Endothelial cell (in vitro differentiated cells): ENCODE measurements at places on chromosomes 11 and 22.

GRCh38 chr11:92297567-92298553, 73.2 kb downstream of the FAT3 start:
- no peak overlapping the region for H3K27ac ChIP-seq
- H3K27me3 ChIP-seq = peaks cover 2% of the 10 kb centered on the region
- no peak for DNase-seq
- H3K4me3 ChIP-seq = no peak overlapping the region
- H3K4me1 ChIP-seq = peaks cover 3% of the 10 kb centered on the region
- H3K36me3 ChIP-seq = no peaks in the 10 kb centered on the region

GRCh38 chr11:75565221-75565814, 3.3 kb downstream of the SERPINH1 start:
- peak overlapping the region; percentile 99 for H3K27ac ChIP-seq
- H3K27me3 ChIP-seq = peaks cover 17% of the 10 kb centered on the region
- peaks cover 55% of the 10 kb centered on the region for H3K4me1 ChIP-seq
- no peak for DNase-seq
- H3K4me3 ChIP-seq = peak overlapping the region; percentile 79

DNA sequence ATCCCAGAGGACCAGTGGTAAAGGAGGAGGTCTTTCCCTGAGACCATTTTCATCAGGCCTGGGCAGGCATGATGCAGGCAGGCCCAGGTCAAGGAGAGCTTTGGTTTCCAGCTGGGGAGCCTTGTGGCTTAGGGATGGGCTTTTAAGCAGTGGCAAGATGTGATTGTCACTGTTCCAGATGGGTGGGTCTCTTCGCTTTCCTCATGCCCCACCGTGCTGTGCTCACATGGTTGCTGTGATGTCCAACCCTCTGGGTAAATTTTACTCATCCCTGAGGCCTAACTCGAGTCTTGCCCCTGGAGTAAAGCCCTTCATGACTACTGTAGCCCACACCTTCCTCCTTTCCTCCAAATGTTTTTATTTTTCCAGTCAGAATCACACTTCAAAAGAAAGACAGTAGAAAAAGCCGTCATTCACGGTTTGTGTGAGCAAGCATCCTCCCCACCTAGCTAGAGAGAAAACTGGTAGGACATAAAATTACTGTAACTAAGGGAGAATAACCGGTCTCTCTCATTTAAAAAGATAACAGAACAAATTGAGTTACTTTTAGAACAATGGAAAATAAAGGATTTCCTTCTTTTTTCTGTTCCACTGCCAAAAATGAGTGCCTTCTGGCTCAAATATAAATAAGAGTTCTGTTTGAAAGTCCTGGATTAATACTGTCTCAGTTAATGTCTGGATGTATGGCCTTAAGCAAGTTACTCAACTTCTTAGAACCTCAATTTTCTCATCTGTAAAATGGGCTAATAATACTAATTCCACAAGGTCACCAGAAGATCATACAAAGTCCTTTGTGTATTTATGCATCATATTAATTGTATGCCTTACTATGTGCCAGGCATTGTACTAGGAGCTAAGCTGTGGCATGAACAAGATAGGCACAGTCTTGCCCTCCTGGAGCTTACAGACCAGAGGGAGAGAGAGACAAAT, 84.9 kb downstream of the ME3 start:
- no peaks in the 10 kb centered on the region for H3K36me3 ChIP-seq
- DNase-seq = no peak
- H3K4me1 ChIP-seq = peaks cover 6% of the 10 kb centered on the region
- no peak overlapping the region for H3K4me3 ChIP-seq
- no peak overlapping the region for H3K27ac ChIP-seq

GRCh38 chr11:86681483-86681756, 9.0 kb upstream of the ME3 start:
- peaks cover 3% of the 10 kb centered on the region for H3K4me1 ChIP-seq
- H3K27ac ChIP-seq = no peak overlapping the region
- no peak for DNase-seq
- peaks cover 4% of the 10 kb centered on the region for H3K27me3 ChIP-seq
- no peaks in the 10 kb centered on the region for H3K36me3 ChIP-seq

GRCh38 chr11:64013141-64013896, 22.4 kb upstream of the FLRT1 start:
- no peak overlapping the region for H3K27ac ChIP-seq
- no peak for DNase-seq
- H3K4me3 ChIP-seq = no peak overlapping the region
- no peaks in the 10 kb centered on the region for H3K4me1 ChIP-seq
- peaks cover 12% of the 10 kb centered on the region for H3K27me3 ChIP-seq

DNA sequence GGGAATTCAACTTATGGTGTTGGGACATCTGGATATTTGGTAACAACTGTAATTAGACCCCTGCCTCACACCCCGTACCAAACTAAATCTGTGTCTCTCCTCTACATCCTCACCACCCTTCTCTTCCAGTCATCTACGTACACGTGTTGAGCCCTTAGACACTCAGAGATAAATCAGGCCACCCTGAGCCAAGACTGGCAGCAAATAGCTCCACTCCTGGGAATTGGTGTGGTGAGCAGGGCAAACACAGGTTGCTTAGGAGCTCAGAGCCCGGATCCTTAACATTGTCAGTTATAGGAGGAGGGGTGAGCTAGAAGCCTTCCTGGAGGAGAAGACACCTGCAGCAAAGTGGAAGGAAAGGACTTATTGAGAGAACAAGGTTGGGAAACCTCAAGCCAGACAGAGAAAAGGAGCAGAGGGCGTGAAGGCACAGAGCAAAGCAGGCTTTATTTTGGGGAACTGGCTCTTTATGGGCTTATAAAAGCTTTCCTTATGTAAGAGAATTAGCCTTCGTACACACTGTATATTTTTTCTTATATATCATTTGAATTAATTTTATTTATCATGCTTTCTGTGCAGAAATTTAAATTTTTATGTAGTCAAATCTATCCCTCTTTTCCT, 36.9 kb upstream of the KLHL35 start:
- peaks cover 56% of the 10 kb centered on the region for H3K36me3 ChIP-seq
- H3K4me1 ChIP-seq = peaks cover 83% of the 10 kb centered on the region
- peak overlapping the region; percentile 75 for H3K4me3 ChIP-seq
- DNase-seq = no peak
- peaks cover 26% of the 10 kb centered on the region for H3K27me3 ChIP-seq

- no peak for DNase-seq
- H3K4me1 ChIP-seq = no peaks in the 10 kb centered on the region
- H3K27ac ChIP-seq = no peak overlapping the region
- no peak overlapping the region for H3K4me3 ChIP-seq
- peaks cover 2% of the 10 kb centered on the region for H3K27me3 ChIP-seq
Observed at GRCh38 chr11:129631201-129631600, 184.4 kb upstream of the TMEM45B start.

DNA sequence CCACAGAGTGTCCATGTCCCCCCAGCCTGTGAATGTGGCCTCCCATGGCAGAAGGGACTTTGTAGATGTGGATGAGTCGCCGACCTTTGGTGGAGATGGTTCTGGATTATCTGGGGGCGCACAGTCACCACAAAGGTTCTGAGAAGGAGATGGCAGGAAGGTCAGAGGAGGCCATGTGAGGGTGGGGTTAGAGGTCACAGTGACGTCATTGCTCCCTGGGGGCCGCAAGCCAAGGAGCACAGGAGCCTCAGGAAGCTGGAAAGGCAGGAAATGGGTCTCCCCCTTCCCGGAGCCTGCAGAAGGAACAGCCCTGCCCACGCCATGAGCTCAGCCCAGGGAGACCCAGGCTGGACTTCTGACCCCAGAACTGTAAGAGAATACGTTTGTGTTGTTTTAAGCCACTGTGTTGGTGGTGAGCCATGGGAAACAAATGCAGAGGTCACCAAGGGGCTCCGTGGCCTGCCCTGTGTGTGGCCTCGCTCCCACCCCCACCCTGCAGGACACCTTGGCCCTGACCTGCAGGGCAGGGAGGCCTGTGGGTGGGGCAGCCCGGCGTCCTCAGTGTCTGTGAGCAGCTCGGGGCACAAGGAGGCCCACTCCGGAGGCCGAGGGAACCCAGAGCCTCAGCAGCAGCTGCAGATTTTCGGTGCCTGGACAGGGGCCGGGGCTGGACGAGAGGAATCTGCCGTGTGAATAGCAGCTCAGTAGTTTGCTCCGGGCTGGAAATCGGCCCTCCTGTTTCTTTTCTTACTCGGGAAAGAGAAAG, 32.1 kb downstream of the GRAMD4 start:
- peak overlapping the region; percentile 82 for H3K27ac ChIP-seq
- no peak for DNase-seq
- H3K4me1 ChIP-seq = peaks cover 11% of the 10 kb centered on the region
- peaks cover 7% of the 10 kb centered on the region for H3K27me3 ChIP-seq
- peaks cover 8% of the 10 kb centered on the region for H3K36me3 ChIP-seq

DNA sequence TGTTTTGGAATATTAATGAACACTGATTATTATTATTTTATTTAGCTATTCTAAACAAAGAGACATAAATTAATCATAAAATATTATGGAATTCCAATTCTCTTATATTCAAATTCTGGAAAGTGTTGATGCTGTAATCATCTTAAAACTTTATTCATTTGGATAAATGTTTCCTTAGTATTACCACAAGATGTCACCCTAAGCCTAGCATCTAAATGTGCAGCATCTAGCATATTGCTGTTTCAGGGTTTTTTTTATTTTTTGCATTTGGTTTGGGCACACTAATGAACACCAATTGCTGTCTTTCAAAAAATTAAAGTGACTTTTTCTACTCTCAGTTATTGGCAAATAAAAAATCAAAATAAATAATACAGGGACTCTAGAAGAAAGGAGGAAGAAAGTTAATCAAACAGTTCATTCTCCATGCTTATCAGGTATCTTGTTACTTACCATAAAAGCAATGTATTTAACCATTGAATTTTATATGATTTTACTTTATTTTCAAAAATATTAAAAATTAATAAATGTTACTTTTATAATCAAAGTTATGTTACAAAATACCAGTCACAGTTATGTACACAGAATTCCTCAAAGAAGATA, 31.8 kb downstream of the DLG2 start:
- H3K27ac ChIP-seq = no peak overlapping the region
- no peaks in the 10 kb centered on the region for H3K4me1 ChIP-seq
- H3K27me3 ChIP-seq = no peaks in the 10 kb centered on the region
- DNase-seq = no peak

DNA sequence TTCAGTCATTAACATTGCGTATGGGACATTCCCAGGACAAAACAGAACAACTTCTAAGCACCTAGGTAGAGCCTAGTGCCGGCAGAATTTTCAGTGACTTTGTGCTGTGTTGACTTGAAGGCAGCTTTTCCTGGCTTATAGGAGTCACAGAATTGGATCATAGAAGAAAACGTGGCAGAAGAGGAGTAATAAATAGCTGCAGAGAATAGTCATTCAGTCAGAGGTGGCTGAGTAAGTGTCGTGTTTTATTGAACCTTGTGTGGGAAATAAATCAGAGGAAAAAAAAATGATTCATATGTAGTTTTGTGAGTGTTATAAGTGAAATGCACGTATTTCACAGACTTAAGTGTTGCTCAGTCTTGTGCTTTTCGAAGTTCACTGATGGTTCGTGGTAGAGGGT, 2.1 kb downstream of the BARX2 start:
- H3K36me3 ChIP-seq = no peaks in the 10 kb centered on the region
- no peak overlapping the region for H3K4me3 ChIP-seq
- peaks cover 11% of the 10 kb centered on the region for H3K4me1 ChIP-seq
- no peak overlapping the region for H3K27ac ChIP-seq
- DNase-seq = no peak
- peaks cover 10% of the 10 kb centered on the region for H3K27me3 ChIP-seq

DNA sequence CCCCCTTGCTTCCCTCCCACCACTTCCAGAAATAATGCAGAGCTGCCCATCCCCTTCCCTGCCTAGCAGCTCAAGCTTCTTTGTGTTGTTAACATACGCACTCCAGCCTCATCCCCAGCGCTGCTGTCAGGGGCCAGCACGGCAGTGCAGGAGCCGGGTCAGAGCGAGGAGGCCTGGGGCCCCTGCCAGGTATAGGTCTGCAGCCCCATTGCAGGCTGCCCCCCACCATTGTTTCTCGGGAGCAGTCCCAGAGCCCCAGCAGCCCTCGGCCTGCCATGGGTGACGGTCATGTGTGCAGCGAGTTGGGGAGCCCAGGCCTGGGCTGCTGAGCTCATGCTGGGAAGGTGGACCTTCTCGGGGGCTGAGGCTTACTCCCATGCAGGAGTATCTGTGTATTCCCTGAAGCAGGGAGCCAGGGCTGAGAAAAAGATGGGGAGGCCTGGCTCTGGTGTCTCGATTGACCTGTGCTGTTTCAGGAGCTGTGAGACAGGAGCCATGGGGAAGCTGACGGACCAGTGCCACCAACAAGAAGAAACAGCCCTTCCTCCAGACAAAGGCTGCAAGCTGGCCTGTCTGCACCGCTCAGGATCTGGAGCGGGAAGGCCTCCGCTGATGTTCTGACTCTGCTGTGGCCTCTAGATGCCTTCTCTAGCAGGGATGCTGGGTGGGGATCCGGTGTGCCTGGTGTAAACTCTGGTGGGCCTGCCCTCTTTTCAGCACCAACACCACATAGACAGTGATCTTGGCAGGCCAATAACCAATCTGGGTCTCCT, 220.5 kb upstream of the B3GAT1 start:
- no peak for DNase-seq
- H3K4me3 ChIP-seq = no peak overlapping the region
- H3K27me3 ChIP-seq = no peaks in the 10 kb centered on the region
- no peaks in the 10 kb centered on the region for H3K36me3 ChIP-seq

- H3K4me3 ChIP-seq = peak overlapping the region; percentile 10
- H3K4me1 ChIP-seq = peaks cover 27% of the 10 kb centered on the region
- DNase-seq = no peak
- H3K27me3 ChIP-seq = peaks cover 3% of the 10 kb centered on the region
- peaks cover 1% of the 10 kb centered on the region for H3K36me3 ChIP-seq
- H3K27ac ChIP-seq = no peak overlapping the region
Observed at GRCh38 chr11:35787013-35787504, 124.5 kb downstream of the TRIM44 start.
